Renal cortical epithelial cell (primary cell): ENCODE measurements at places on chromosomes 1 and 21.

- no peak for DNase-seq
Measured at GRCh38 chr1:237383791-237384190, 341.8 kb downstream of the RYR2 start.

- DNase-seq, result peak; percentile 36
Measured at GRCh38 chr21:15741510-15741909, 11.7 kb downstream of the USP25 start.

- no peak for DNase-seq
Measured at GRCh38 chr1:198678901-198679329, 40.1 kb downstream of the PTPRC start.

DNA sequence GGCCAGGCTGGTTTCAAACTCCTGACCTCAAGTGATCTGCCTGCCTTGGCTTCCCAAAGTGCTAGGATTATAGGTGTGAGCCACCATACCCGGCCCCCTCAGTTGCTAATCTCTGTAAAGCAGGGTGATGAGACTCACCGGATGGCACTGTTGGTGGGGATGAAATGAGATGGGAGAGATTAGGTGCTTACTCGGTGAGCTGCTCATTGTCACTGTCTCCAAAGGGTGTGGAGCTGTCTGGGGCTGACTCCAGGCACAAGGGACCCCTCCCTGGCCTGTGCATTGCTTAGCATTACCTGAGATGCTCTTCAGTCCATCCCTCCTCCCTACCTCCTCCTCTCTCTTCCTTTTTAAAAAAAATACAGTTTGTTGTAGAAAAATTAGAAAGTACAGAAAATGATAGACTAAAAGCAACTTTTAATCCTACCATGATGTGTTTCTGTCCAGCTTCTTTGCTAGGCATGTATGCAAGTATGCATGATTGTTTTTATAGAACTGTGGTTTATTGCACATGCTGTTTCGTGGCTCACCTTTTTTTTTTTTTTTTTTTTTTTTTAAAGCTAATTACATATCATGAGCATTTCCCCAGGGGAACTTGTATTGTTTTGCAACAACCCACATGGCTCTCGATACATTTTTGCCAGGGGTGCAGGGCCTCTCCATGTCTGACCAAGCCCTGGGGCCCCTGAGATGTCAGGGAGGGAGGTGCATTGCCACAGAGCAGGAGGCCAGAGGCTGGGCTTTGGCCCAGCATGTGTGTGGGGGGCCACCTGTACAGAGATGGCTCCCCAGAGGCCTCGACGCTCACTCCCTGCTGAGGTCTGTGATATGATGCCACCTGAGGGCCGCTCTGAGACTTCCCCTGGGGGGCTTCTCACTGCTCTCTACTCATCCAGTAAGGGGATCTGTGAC, 55.4 kb downstream of the ARHGEF10L start:
- DNase-seq, result no peak

DNA sequence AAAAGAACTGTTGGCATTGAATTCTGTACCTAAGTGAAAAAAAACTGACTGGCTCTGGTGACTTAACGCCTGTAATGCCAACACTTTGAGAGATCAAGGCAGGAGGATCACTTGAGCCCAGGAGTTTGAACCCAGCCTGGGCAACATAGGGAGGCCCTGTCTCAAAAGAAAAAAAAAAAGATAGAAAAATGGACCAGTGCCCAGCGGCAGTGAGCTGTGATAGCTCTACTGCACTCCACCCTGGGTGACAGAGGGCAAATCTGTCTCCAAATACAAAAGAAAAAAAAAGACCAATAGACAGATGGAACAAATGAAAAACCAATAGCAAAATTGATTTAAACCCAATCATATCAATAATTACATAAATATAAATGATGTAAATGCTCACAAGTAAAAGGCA, 674 bp upstream of the AKR7A3 start:
- no peak for DNase-seq

DNA sequence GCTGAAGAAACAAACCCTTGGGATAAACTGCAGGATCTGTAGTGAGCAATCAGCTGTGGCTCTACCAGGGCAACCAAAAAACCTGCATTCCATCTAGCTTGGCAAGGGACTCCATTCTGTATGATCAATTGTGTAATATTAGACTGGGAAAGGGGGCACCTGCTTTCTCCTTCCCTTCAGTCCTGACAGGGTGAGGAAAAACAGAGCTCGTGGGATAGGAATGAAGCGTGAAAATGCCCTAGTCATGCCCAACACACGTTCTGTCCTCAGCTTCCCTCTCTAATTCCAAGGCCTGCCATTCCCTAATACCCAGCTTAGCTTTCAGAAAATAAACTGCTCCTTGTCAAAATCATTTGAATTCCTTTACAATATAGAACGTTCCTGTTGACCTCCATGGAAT, 442.3 kb downstream of the PLPP3 start:
- no peak for DNase-seq

- no peak for DNase-seq
Measured at GRCh38 chr1:228177183-228177475, 11.5 kb downstream of the IBA57 start.

GRCh38 chr1:206498685-206499084, 8.6 kb upstream of the RASSF5 start:
- DNase-seq, result peak; percentile 57

DNA sequence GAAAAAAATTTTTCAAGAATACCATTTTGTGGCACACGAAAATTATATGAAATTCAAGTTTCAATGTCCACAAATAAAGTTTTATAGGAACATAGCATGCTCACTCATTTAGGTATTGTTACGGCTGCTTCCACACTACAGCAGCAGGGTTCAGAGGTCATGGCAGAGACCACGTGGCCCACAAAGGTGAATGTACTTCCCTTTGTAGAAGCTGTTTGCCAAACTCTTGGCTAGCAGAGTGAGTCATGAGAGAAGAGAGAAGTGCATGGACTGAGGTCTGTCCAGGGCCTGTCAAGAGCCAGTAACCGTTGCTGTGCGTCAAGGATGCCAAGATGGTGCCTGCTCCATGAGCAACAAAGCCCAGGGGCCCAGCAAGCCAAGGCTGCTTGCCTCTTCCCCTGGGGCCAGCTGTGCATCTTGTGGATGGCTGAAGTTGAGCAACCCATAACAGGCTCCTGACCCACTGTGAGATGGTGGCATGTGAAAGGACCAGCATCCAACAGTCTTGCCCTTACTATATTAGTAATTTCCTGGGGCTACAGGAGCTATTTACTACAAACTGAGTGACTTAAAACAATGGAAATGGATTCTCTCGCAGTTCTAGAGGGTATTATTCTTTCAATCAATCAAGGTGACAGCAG, 64.8 kb upstream of the ATP5PO start:
- peak; percentile 39 for DNase-seq

- DNase-seq, result peak; percentile 77
Measured at GRCh38 chr1:31583995-31584868, 7.9 kb downstream of the TINAGL1 start.

DNA sequence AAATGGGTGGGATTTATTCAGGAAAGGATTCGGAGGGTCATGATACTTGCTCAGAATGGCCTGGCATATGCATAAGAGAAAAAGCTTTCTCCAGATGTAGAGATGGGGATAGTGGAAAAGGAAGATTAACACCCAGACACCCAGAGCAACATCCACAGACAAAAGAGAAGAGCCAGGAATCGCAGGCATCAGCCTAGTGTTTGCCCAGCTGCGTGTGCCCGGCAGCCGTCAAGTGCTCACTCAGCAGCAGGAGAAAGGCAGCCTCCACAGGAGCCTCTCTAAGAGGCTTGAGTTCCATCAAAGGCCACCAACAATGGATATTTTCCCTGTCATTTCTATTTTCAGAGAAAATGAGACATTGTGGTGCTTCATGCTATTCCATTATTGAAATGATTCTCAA, 54.7 kb downstream of the NTPCR start:
- no peak for DNase-seq

- peak; percentile 15 for DNase-seq
Measured at GRCh38 chr1:33876970-33877650, 13.2 kb downstream of the HMGB4 start.

- no peak for DNase-seq
Measured at GRCh38 chr21:42532466-42533181, 19.0 kb downstream of the SLC37A1 start.

GRCh38 chr1:216528816-216529215, 105.6 kb upstream of the USH2A start:
- DNase-seq, result peak; percentile 21

GRCh38 chr1:162976628-162977027, 92.5 kb upstream of the RGS4 start:
- DNase-seq, result peak; percentile 14

DNA sequence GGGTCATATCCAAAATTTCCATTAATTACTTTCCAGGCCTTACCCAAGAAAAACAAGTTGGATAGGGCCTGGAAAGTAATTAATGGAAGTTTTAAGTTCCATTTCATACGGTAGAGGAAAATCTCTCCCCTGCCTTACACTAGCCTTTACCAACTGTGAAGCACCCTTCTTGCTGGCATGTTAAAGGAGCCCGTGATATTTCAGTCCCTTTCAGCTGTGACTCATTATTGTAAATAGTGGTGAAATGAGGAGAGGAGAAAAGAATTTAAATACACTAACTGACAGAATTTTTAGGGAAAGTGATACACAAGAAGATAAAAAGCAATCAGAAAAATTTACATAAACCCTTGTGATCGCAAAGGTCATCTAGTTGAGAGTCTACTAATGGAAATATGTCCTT, 20.3 kb upstream of the KAZN start:
- peak; percentile 30 for DNase-seq

DNA sequence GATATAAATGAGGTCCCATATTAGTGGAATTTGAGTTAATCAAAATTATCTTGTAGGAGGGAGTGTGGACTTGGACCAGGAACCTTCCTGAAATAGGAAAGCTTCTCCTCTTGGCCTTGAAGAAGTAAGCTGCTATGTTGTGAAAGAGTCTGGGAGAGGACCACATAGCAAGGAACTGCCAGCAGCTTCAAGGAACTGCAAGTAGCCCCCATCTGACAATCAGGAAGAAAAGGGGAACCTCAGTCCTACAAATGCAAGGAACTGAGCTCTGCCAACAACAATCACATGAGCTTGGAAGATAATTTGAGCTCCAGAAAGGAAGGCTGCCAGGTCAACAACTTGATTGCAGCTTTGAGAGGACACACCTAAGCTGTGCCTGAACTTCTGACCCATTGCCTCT, 8.2 kb upstream of the PRMT6 start:
- no peak for DNase-seq

- DNase-seq, result no peak
Measured at GRCh38 chr1:40861224-40862003, 749 bp downstream of the CITED4 start.

GRCh38 chr1:112074711-112075110, 85.2 kb upstream of the KCND3 start:
- no peak for DNase-seq

GRCh38 chr1:73783352-73783751, 414.6 kb downstream of the LRRIQ3 start:
- DNase-seq, result no peak

DNA sequence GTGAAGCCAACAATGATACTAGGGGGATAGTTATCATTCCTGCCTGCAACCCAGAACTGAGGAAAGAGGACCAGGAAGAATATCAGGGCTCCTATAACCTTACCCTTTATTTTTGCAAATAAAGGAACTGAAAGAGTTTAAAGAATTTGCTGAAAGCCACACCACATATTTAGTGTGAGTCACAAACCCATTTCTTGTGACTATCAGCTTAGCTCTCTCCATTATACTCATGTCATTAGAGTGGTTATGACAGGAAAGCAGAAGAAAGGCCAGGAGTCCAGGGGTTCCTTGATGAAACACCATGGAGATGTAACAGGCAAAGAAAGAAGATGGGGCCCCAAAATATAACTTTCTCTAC, 141.1 kb upstream of the SAMSN1 start:
- peak; percentile 39 for DNase-seq

GRCh38 chr1:14321422-14321821, 277.1 kb upstream of the KAZN start:
- no peak for DNase-seq

DNA sequence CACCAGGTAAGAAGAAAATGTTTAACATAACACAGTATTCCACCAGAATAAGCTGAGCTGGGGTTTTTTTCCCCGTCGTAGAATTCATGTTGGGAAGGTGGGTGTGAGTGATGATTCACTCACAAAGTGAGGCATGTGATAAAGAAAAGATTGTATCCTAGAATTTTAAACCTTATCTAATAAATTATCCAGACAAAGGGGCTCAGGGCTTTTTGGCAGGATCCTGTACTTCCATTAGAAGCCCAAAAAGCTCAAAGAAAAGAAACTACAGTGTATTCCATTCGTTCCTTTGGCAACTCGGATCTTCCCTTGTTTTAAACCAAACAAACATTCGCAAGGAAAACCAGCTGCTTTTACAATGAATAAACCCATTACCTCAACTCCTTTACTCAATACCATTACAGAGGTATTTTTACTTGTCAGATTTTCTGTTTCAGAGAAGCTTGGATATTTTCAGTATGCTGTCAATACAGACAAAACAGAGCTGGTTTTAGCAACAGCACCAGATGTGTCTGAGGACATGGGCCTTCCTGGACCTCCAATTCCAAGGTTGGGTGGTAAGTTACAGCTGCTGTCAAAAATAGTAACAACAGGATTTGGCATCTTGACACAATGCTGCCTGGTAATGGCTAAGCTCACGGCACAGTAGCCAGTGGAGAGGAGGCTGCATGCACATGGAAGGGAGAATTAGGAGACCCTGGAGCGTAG, 159.9 kb upstream of the RUNX1 start:
- no peak for DNase-seq

DNA sequence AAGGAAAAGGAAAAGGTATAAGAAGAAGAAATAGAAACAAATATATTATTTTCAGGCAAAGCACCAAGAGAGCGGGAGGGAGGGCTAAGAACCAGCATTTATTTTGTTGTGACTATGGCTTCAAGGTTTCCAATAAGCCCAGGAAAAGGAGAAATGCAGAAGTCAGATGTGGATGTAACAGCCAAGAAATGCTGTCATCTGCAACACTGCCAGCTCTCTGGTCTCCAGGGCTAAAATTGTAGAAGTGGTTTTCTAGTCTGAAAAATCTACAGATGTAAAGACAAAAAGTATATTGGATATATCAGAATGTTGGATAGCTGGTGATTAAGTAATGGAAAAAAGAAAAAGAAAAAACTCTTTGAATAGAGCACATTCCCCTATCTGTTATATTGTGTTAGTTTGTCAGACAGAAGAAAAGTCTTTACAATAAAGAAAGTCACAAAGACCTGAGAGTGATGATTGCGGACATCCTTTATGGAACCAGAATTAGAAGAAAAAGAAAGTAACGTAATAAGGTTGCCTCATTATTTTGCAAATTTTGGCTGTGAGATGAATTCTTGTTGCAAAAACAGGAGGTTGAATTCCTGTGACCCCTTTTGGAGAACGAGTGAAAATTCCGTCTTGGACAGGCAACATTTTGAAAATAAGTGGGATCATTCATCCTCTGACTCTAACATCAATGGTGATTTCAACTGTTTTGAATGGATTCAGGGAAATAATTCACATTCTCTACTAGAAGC, 938.1 kb downstream of the TTLL7 start:
- DNase-seq, result no peak
